Fibroblast of pulmonary artery (primary cell): ENCODE measurements at places on chromosomes 3 and 15.

DNA sequence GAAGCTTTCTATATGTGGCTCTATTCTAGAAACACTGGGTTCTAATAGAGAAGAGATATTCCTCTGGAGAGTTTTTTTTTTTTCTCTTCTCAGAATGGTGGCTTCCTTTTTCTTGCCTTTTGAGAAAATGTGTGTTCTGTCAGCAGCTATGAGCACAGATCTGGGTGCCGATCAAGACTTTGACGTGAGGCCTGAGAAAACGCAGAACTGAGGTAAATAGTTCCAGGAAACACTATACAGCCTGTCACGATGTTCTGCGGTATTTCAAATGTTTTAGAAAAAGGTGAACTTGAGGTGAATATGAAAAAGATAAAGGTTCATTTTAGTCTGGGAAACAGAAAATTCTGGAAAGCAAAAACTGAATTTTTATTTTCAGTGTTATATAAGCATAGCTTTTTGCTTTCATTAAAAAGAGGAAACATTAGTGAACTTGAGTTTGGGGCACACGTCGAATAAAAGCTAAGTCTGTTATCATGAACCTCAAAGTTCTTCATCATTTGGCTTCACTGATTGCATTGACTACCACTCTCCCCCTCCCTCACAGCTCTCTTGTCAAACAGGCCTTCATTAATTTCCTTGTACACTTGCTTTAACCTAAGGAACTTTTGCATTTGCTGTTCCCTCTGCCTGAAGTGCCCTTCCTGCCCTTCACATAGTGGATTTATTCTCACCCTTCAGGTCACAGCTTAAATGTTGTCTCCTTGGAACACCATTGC is 265.1 kb downstream of the NFKBIZ start:
- DNase-seq = no peak

GRCh38 chr3:36542186-36542585 is 161.9 kb downstream of the STAC start:
- no peak for DNase-seq

GRCh38 chr15:97745481-97746071 is 214.9 kb upstream of the ARRDC4 start:
- DNase-seq = peak; percentile 21

GRCh38 chr15:27248251-27248650 is 277.3 kb downstream of the GABRG3 start:
- DNase-seq = no peak

- DNase-seq = no peak
Measured at GRCh38 chr15:49131403-49131802, 24.0 kb downstream of the COPS2 start.

- DNase-seq = no peak
Measured at GRCh38 chr3:8667463-8668091, 23.0 kb upstream of the SSUH2 start.

DNA sequence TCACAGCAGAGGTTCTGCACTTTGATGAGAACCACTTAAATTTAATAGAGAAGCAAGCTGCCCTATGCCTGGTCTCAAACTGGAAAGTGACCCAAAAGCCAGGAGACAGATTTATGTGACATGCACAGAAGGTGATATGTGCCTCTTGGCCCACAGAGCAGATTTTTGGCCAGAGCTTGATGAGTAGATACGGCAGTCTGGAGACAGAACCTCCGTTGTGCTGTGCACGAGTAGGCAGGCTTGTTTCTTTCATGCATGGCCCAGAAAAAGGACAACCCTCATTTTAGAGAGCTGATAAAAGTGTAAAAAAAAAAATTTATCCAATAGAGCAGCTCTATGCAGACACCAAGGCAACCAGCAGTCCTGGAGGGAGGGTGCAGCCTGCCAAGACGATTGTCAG is 423.1 kb downstream of the CNTN6 start:
- no peak for DNase-seq

DNA sequence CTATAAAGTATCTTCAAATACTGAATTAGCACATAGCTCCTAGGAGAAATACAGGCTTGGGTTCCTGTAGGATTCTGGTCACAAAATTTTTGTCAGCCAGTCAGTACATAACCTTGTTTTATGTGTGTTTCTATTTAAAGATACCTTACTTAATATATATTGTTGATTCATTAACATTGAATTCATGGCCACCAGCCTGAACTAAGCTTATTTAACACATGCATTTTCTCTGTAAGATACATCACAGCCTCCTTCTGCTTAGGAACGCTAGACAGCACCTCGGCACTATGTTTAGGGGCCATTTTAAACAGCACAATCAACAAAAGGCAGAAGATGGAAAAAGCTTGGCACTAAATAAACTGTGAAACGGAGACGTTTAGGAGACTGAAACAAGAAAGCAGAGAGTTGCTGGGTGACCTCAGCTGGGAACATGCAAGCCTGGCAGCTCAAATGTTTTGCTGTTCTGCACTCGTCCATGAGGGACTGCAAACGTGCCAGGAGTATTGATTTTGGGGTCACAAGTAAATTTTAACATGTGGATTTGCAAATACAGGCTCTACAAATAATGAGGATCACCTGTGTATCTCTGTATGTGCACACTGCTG is 432.2 kb upstream of the TPM1 start:
- no peak for DNase-seq

GRCh38 chr15:74387621-74388362 is 20.3 kb upstream of the CYP11A1 start:
- DNase-seq = no peak

DNA sequence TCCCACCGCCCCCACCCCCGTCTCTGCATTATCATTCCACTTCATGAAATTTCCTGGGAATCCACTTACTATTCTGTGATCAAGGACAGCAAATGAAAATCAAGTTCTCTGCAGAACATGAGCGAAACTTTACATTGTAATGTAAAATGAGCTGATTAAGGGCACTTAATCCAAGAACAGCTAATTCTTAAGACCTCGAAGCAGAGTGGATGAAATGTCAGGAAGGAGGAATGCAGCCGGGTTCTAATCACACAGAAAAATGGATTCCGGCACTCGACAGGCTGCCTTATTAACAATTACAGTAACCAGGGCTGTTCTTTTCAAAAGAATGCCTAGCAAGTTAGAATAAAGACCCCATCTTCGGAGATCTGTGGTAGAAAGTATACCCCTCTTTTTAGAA is 57.5 kb downstream of the RFTN1 start:
- DNase-seq = no peak

DNA sequence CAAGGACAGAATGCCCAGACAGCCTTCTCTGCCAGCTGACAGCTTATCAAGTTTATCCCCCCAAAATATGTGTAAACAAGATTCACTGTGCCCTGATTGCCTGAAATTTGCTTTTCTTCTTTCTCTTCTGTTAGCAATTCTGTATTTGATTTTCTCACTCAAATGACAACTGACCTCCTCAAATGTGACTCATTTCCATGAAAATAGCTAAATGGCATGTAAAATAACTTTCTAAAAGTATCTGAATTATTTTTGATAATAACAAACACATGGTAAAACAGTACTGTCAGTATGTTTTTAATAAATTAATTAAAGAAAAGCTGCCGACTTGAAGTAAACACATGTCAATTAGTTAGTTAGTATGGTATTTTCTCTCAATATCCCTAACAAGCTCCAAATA is 202.3 kb upstream of the STAC start:
- DNase-seq = no peak

DNA sequence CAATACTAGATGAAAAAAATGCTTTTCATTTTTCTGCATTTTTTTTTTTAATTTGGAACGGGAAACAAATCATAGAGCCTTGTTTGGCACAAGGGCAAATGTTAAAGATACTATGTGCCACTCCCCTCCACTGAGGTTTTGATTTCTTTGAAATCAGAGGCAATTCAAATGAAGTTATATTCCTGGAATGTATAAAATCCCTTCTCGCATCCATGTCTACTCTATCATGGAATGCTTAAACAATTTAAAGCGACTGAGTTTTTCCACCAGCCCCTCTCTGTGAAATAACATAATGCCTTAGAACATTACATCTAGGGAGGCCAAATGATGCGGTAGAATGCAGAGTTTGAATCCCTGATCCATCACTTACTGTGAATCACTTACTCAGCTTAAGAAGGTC is 69.7 kb downstream of the FMN1 start:
- no peak for DNase-seq

DNA sequence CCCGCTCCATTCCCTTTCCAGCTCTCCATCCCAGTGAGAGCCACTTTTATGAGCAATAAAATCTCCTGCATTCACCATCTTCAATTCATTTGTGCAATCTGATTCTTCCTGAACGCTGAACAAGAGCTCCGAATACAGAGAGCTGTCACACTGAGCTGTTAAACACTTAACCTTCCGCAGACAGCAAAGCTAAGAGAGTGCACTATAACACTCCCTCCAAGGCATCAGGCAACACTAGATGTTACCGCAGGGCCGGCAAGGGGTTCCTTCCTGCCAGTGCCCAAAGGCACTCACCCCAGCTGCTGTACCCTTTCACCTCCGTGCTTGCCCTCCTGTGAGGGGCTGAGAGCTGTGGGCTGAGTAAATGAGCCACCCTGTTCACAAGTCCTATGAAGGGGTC is 85.6 kb downstream of the BCHE start:
- DNase-seq = no peak
